ENCODE measurements at places on chromosomes 5 and 9. TPM values are rescaled to one million over a fixed set of nuclear protein-coding genes. Genes with fewer than 3 reads are reported as not detected.
A peak's percentile ranks its signal among the peaks of the same experiment; 100 is the strongest.

Gene PCDHGA11
- 1.8 TPM for total RNA-seq

DNA sequence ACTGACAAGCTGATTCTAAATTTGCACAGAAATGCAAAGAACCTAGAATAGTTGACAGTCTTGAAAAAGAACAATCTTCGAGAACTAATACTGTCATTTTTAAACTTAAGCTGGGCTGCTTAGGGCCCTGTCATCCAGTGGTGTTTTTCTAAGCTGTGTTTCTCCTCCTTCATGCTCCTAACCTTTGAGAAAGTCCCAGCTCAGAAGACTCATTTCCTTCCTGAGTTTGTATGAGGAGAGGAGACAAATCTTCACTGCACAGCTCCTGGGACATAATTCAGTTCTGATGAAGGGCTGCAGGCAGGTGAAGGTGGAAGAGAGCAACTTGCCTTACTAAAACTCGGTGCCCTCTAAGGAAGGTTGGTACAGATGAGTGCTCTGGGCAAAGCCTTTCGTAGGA is 109.5 kb upstream of the ANKRD55 start:
- no peak for DNase-seq

Gene LECT2
- not detected for total RNA-seq

- no peak for DNase-seq
Measured at GRCh38 chr5:119289438-119290044, 66.3 kb upstream of the TNFAIP8 start.

DNA sequence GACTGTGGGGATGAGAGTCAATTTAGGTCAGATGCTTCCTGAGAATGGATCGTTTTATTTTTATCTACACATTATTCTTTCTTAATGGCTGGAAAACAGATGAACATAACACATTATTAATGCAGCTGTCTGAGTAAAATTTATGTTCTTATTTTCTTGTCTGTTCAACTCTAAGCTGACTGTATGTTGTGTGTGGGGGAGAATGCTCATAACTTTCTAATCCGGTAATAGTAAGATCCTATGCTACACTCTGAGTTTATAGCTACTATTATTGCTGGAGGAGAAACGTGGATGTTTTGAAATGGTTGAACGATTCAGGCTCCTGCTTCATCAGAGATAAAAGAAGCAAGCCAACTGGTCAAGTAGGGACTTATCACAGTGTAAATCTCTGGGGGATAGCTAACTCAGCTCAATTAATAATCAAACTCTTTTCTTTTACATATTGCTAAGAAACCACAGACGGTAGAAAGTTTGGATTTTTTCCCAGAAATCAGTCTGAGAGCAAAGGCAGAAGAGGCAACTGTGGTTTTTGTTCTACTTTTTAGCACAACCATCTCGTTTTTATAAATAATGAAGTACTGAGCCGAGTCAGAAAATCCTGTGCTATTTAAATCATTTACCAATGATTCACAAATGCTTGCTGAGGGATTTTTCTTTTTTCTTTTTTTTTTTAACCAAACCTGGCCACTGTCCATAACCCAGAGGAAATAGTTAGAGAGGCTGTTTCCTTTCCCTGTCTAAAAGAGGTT is 265.0 kb upstream of the FAM174A start:
- no peak for DNase-seq

Gene ZDHHC12
- 15.7 TPM for total RNA-seq

DNA sequence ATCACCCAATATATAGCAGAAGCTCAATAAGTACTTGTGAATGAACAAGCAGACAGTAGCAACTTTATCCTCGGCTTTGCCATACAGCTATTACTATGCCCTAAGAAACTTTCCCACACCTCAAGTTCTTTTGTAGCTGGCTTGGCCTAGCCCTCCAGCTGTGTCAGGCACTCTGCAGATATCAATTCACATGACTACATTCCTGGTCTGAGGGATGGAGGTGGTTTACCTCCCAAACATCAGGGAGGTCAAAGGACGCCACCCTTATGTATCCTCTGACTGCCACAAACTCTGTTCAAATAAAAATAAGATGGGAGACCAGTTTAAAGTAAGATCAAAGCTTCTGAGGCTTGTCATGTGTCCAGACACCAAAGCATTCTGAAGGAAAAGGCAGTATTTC is 416.3 kb downstream of the PIK3R1 start:
- no peak for DNase-seq

DNA sequence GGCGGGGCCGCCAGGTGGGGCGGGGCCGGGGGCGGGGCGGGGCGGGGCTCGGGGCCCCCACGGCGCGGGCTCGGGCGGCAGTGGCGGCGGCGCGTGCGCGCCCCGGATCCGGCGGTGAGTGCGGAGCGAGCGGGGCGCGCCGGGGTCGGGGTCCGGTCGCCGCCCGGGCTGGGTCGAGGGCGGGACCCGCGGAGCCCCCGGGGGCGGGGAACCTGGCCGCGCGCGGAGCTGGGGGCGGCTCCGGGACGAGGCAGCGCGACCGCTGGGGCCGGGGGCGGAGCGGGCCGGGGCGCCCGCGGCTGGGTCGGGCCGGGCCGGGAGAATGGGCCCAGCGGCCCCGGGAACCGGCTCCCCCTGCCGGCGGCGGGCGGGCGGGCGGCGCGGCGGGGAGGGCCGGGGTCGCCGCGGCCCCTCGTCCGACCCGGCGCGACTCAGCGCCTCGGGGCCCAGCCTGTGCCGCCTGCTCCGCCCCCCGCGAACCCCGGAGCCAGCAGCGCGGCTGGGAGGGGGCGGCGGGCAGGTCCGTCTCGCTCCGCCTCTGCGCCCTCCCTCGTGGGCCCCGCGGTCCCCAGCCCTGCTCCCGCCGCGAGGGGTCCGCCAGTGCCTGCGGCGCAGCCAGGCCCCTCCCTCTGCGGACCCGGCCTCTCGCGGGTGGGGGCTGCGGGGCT is 3.1 kb downstream of the EGFL7 start:
- DNase-seq, result no peak

DNA sequence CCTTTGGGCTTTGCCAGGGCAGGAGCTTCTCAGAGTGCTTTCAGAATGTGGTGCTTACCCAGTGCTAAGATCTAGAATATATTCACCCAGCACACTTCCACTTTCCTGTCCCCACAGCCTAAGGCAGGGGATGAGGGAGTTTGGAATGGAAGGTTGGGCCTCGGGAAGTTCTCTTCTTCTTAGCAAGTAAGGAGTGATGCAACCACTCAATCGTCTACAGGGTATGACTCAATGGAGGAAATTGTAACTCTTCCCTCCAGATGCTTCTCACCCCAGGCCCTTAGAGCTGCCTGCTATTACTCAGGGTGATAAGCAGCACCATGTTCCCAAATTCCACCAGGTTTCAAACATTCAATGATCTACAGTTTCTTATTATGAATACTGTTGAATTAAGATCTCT is 30.8 kb upstream of the AGGF1 start:
- no peak for DNase-seq

Gene PCDHGB2
- 1.5 TPM for total RNA-seq

Gene TAF1L
- total RNA-seq, result not detected

Gene YTHDC2
- 28.8 TPM for total RNA-seq

Gene SHISAL2B
- 0.55 TPM for total RNA-seq

Gene CTSV
- 7.2 TPM for total RNA-seq

DNA sequence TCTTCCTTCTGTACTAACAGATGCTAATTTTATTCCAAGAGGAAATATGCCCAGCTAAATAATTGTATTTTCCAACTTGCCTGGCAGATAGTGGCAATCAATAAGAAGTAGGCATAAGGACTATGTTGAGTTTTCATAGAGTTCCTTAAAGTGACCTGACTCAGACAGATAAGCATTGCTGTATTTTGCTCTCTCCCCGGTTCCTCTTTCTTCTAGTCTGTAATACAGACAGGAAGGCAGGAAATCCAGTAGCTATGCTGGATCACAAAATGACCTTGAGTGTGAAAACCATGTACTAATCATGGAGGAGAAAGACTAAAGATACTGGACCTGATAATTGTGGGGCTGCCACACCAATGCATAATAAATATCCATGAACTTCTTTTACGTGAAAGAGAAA is 701.7 kb downstream of the CETN3 start:
- no peak for DNase-seq

- DNase-seq, result no peak
Measured at GRCh38 chr5:169650701-169651331, 13.7 kb downstream of the DOCK2 start.

- no peak for DNase-seq
Measured at GRCh38 chr5:137695651-137696428, 40.0 kb downstream of the KLHL3 start.

Gene PCDHA5
- total RNA-seq, result 1.3 TPM

DNA sequence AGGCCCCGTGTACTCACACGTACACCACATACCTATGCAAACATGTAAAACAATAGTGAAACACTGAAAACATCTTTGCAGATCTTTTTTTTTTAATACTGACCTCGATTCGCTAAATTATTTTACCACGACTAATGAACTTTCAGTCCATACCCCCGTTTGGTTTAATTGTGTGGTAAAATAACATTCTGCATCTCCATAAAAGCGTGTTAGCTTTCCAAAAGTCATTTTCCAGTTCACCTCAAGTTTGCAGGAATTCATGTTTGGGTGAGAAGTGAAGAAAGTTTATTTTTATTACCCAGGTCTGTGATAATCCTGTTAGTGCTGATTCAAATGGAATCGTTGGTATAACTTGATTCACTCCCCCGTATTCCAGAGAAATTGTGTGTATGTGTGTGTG is 652 bp downstream of the ARSK start:
- DNase-seq, result no peak

DNA sequence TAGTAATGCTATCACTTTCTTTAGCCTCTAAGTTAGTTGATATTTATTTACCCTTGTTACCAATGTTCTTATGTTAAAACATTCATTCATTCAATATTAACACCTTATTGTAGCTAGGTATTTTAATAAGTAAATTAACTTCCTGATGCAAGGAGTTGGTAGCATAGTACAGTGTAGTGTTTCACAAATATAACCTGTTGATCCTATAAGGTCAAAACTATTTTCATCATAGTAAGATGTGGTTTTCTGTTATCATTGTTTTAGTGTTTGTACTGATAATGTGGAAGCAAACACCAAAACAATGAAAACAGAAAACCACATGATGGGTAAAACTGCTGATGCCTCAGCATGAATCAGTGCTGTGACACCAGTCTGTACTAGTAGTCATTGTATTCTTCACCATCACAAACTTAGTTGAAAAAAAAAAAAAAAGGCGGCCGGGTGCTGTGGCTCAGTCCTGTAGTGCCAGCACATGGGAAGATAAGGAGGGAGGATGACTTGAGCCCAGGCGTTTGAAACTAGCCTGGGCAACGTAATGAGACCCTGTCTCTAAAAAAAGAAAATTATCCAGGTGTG is 36.5 kb downstream of the ZCCHC7 start:
- DNase-seq, result no peak

DNA sequence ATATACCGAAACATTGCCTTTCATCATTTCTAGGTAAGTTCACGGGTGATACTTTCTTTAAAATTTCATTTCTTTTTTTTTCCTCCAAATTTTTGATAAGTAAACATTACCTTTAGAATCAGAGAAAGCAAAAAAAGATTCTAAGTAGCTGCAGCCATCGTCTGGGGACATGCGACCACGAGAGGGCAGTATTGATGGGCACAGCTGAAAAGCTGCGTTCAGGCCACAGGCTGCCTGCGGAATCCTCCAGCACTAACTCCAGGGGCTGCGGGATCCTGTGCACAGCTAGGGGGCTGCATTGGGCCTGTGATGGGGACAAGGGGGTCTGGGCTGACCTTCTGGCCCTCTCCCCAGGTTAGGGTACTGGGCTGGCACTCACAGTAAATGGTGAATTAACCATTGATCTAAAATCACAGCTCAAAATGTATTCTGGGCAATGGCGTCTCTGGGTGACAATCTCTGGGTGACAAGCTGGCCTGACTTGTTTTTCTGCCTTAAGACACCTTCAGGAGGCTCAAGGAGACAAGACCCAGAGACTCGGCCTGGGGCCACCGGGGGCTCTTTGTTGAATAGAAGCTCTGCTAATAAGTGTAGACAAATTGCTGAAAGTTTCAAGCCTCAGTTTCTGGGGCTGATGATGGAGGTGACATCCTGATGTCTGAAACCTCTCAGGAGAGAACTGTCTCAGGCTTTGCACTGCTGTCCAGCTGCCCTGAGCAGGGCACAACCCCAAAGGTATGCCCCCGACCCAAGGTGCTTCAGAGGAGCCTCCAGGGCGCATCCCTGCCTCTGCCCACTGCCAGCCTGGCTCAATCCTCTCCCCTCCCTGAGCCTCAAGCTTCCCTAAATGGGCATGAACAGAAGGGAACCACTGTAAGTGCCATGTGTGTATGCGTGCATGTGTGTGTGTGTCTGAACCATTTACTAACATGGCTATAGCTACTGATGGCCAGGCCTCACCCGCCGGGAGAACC is 44.3 kb upstream of the SARDH start:
- peak; percentile 86 for DNase-seq

Gene OR1Q1
- not detected for total RNA-seq

GRCh38 chr9:76431601-76432000 is 27.4 kb upstream of the GCNT1 start:
- DNase-seq, result no peak

Gene SNX30
- total RNA-seq, result 14.5 TPM

All from neural crest cell (in vitro differentiated cells).